ENCODE measurements at places on chromosomes 7 and 10. TPM values are rescaled to one million over a fixed set of nuclear protein-coding genes. Genes with fewer than 3 reads are reported as not detected.

Gene GPRIN2
- not detected for total RNA-seq

Gene PRKCQ
- total RNA-seq, result 59.6 TPM

Gene DNMBP
- 3.9 TPM for total RNA-seq

Gene RNF133
- not detected for total RNA-seq

Gene LRRC61
- 9.4 TPM for total RNA-seq

Gene ANKRD30A
- not detected for total RNA-seq

Gene AKR1C1
- 1.9 TPM for total RNA-seq

GRCh38 chr7:42176724-42177101, 60.3 kb downstream of the GLI3 start:
- DNase-seq, result no peak

GRCh38 chr7:42272793-42273665, 36.0 kb upstream of the GLI3 start:
- DNase-seq, result no peak

DNA sequence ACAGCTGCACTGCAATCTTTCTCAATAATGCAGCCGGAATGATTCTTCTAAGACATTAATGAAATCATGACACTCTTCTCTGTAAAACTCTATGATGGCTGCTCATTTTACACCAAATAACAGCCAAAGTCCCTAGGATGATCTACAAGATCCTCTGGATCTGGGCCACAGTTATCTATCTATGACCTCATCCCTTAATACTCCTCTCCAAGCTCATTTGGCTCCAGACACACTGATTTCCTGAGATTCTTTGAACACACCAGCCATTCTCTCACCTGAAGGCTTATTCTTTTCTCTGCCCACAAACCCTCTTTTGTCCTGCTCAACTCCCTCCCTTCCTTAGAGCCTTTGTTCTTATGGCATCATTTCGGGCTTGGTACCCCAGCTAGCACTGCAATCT, 577.4 kb upstream of the ANKRD30A start:
- DNase-seq, result no peak

- DNase-seq, result no peak
Observed at GRCh38 chr10:133353202-133353959, 4.4 kb downstream of the FUOM start.

DNA sequence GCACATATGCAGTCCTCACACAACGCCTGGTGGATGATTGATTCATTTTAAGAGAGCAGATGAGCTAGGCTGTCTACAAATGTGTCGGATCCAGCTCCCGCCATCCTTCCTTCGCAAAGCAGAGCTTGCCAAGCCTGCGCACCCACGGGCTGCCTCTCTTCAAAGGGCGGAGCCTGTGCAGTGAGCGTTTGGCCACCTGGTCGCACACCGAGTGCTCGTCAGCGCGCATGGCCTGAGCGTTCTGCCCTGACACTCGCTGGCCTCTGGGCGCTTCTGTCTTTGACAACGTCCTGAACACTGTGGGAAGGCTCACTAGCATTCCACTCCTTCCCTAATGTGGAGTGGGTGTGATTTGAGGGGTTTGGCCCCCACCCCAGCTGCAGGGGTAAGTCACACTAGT, 47.1 kb upstream of the TMEM72 start:
- no peak for DNase-seq

GRCh38 chr10:92957223-92958010, 103.2 kb upstream of the CYP26C1 start:
- no peak for DNase-seq

DNA sequence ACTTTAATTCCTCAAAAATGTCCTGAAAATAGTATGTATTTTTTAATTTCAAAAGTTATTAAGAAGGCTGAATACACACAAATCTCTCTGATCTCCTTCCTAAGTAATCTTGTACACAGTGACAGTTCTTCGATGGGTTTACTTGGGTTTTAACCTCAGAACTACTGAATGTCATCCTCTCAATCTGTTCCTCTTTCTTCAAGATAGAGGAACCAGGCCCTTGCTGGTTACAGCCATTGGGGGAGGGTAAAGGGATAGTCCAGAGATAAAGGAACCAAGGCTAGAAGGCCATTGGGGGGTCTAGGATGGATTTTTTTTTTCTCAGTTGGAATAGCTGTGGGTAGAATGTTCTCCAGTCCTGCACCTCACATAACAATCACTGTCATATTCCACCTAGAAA, 224.9 kb downstream of the SKIDA1 start:
- DNase-seq, result no peak

DNA sequence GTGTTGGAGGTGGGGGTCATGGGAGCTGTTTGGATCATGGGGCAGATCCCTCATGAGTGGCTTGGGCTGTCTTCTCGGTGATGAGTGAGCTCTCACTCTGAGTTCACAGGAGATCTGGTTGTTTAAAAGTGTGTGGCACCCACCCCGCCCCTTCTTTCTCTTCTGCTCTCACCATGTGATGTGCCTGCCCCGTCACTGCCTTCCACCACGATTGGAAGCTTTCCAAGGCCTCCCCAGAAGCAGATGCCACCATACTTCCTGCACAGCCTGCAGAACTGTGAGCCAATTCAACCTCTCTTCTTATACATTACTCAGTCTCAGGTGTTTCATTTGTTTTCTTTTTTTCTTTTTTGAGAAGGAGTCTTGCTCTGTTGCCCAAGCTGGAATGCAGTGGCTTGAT, 170.0 kb downstream of the PTPN20 start:
- peak; percentile 46 for DNase-seq

- DNase-seq, result no peak
Observed at GRCh38 chr10:2867788-2868299, 199.5 kb upstream of the PFKP start.

GRCh38 chr10:112832361-112832878, 117.6 kb upstream of the TCF7L2 start:
- DNase-seq, result no peak

- DNase-seq, result no peak
Observed at GRCh38 chr7:69166979-69167516, 431.2 kb upstream of the AUTS2 start.

- no peak for DNase-seq
Observed at GRCh38 chr10:22500656-22501340, 155.5 kb downstream of the SPAG6 start.

- no peak for DNase-seq
Observed at GRCh38 chr7:50358779-50359178, 54.3 kb downstream of the IKZF1 start.

DNA sequence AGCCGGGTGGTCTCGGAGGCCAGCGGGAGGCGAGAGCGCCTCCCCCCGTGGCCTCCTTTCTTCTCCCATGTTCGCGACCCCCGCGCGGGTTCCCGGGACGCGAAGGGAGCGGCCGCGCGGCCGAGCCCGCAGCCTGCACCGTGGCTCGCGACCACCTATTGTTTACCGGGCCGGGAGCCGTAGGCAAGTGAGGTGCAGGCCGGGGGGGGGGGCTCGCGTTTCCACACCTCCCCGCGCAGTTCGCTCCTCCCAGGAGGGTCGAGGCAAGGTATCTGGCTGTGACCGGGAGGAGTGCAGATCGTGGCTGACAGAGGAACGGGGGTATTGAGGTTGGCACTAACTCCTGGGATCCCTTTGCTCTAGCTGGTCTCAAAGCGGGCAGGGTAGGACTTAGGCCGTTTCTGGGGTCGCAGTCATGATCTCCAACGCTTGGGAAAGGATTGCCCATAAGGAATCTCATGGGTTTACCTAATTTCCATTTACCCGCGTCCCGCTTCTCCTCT, 734 bp downstream of the PTPN12 start:
- peak; percentile 25 for DNase-seq

DNA sequence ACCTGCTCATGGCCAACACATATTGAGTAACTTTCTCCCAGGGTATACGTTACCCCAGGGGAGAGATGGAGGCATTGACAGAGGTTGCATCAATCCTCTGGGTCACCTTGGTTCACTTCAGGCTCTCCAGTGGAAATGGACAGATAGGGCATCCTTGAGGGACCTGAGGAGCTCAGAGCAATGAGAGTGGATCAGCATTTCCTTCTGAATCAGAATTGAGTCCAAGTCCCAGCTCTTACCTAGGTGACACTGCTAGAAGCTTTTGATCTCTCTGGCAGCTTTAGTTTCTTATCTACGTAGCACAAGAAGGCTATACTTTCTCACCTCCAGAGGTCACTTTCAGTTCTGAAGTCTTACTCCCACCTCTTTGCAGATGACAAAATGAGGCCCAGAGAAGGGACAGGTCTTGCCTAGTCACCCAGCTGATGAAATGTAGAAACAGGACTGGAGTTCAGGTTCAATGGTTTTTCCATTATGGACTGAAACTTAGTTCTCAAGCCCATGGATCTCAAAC, 35.2 kb downstream of the PANK1 start:
- no peak for DNase-seq

DNA sequence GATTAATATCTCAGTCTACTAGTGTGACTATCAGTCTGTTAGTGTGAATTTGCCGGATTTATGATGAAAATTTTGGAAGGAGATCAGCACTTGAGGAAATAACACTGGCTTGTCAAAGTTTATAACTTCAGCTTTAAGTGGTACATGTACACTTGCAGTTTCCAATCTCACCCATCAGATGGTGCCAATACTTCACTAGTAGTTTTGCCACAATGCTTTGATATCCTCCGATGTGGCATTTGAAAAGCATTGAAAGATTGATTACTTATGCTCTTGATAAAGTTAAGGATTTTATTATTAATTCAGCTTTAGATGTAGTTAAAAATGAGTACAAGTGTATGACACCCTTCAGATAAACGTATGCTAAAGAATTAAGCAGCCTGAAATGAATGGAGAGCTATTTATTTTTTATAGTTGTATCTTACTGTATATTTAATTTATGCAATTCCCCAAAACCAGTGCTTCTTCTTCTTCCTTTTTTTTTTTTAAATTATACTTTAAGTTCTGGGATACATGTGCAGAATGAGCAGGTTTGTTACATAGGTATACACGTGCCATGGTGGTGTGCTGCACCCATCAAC, 98.2 kb downstream of the ANLN start:
- DNase-seq, result peak; percentile 68

DNA sequence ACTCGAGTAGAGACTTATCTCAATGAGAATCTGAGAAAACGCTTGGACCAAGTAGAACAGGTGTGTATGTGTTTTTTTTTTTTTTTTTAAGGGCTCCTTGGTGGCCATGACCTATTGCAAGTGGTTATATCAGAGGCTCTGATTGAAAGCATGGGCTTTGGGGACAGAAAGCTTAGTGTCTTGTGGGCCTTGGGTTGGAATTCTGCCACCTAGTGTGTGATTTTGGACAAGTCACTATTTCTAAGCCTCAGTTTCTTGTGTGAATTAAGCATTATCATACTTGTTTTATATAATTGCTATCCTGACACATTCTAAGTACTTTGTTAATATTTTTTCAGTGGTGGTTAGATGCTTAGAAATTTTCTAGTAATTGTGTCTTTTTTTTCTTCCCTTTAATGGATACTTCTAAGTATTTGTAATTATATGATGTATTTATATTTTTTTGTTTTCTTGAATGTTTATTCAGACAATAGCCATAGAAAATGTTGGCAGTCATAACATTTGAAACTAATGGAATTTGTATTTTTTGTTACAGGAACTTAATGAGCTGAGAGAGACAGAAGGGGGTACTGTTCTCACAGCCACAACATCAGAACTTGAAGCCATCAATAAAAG, 33.1 kb downstream of the SMC3 start:
- DNase-seq, result peak; percentile 32

DNA sequence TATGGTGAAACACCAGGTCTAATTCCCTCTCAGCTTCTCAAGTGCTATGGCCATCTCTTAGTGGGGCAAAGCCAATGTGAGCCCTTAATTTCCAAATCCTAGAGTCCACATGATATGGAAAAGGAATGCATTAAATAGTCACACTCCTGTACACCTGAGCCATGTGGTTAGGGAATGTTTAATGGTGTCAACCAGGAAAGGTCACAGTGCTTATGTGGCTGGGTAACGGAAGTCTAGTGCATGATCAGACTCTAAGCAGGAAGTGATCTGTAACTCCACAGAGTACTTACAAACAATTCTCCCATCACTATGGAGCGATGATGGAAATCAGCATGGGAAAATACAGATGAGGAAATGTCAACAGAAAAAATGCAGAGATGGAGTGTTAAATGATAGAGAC, 148.8 kb downstream of the MAGI2 start:
- no peak for DNase-seq

DNA sequence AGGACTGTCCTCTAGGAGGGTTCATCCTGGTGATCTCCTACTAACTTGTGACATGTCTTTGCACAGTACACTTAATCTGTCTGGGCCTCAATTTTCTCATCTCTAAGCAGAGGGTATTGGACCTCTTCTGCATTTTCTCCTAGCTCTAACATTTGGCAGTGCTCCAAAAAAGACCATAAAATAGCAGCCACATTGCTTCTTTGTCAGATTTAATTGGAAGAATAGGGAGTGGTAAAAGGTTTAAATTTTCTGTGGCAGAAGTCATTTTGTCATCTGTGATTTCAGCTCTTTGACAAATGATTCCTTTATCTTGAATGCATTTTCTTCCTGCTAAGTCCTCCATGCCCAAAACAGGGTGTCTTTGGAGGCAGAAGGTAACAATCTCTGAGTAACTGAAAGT, 289.9 kb upstream of the LRGUK start:
- no peak for DNase-seq

- DNase-seq, result no peak
Observed at GRCh38 chr7:76246804-76247389, 45.2 kb downstream of the SRRM3 start.
